SIG-M5 (cell line): ENCODE measurements at places on chromosomes 11 and 22.

DNA sequence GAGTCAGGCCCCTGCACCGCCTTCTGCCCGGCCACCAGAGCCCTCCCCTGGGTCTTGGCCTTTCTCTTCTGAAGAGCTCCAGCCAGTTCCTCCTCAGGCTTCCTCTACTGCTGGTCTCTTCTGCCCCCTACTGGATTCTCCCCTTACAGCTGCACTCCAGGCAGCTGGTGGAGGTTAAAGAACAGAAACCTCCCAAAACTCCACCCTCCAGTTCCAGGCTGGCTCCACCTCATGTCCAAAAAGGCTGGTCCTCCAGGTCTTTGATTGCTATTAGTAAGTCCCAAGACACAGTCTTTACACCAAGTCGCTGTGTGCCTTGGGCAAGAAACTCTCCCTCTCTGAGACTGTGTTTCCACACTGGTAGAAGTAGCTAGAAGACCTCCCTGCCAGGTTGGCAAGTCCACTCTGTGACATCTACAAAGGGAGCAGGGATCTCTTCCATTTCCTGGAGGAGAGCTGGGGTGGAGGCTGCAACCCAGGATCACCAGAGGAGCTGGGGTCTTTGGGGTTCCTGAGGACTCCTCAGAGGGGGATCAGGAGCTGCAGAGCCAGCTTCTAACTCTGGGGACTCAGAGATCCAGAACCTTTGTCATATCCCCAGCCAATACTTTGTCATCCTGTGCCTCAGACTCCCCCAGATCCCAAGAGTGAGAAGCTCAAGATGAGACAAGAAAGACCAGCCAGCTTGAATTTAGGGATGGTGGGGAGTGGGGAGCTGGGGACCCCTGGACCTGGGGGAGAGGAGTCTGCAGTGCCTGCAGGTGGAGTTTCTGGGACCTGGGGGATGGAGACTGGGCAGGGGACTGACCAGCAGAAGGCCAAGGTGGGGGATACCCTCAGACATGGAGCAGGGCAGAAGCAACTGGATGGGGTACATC lies 3.4 kb upstream of the IGLL5 start:
- DNase-seq = peak; percentile 26

GRCh38 chr11:131392528-131393255 lies 22.3 kb downstream of the NTM start:
- no peak for DNase-seq

- no peak for DNase-seq
Measured at GRCh38 chr11:15202626-15203025, 87.9 kb downstream of the INSC start.

DNA sequence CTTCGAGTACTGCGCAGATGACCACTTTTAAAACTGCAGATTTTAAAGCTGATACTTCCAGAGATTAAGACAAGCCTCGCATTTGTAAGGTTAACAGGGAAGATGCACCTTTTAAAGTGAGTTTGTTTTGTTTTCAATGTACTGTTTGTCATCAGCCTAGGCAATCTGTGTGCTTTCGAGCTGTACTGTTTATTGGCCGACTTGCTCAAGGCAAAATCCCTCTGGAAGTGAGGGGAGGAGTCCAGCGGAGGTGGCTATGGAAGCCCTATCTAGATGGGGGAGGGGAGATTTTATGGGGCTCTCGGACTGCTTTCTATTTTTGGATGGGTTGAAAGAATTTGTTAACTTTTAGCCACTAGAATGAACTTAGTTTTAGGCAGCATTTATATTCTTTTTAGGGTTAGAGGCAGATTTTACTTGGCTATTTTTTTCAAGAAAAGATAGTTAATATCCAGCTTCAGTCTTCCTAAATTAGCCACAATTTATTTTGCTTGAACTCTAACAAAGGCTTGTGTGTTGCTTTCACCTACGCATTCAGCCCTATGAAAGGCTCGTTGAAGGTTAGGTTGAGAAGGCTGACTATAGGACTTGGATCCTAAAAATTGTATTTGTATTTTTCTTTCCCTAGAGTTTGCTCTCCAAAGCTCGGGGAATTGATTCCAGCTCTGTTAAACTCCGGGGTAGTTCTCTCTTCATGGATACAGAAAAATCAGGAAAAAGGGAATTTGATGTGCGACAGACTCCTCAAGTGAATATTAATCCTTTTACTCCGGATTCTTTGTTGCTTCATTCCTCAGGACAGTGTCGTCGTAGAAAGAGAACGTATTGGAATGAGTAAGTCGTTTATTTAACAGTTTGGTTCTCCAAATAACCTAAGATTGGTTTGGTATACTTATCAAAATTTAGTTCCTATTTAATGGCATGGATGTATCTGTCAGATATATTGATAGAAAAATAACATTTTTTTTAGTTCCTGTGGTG lies 2.1 kb downstream of the WEE1 start:
- DNase-seq = no peak

DNA sequence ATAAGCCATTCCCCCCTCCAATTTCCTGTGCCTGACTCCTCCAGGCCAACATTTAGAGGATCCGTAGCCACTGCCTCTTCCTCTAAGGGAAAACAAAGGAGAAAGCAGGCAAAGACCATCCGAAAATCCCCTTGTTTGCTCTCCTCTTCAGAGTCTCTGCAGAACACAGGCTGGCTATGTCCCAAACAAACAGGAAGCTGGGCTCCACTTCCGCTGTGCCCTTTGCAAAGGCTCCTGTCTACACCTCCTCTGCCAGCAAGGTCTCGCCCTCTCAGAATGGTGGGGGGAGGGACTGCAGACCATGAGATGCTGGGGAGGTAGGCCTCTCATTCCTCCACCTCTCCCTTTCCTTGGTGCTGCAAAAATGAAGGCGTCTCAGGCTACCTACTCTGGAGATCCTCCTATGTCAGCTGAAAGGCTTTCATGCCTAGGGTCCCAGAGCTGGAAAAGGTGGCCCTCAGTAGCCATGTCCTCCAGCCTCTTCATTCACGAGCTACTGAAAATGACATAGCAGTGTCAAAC lies 596.2 kb downstream of the BUD13 start:
- DNase-seq = no peak
